ENCODE measurements at places on chromosomes 3 and 15. TPM values are rescaled to one million over a fixed set of nuclear protein-coding genes. Genes with fewer than 3 reads are reported as not detected.

Gene CHST2
- total RNA-seq, result 6.8 TPM

Gene COL6A6
- 103 TPM for total RNA-seq

Gene CCRL2
- total RNA-seq, result 1.6 TPM

Gene AADACL2
- total RNA-seq, result not detected

Gene EXD1
- total RNA-seq, result not detected

Gene TMIE
- 1.0 TPM for total RNA-seq

Gene GOLGA8J
- total RNA-seq, result not detected

Gene KBTBD12
- 13.6 TPM for total RNA-seq

Gene PPP1R14D
- total RNA-seq, result not detected

Gene SKIL
- 32.4 TPM for total RNA-seq

Gene CRABP1
- 8.9 TPM for total RNA-seq

Gene CCR5
- 0.52 TPM for total RNA-seq

Gene IQCH
- total RNA-seq, result 3.1 TPM

Gene KBTBD8
- 3.1 TPM for total RNA-seq

Gene COLQ
- total RNA-seq, result 14.1 TPM

Gene FBXO22
- 9.9 TPM for total RNA-seq

Gene WDR72
- total RNA-seq, result under 0.01 TPM

Gene ITPR1
- 55.8 TPM for total RNA-seq

Gene ZNF662
- 11.0 TPM for total RNA-seq

Gene LMOD3
- total RNA-seq, result 31.8 TPM

Gene TMEM40
- under 0.01 TPM for total RNA-seq

Gene NRG4
- not detected for total RNA-seq

Gene ZBTB47
- 21.4 TPM for total RNA-seq

Gene PLA2G4E
- 0.52 TPM for total RNA-seq

Gene PTX3
- total RNA-seq, result 11.5 TPM

Gene CLDN16
- under 0.01 TPM for total RNA-seq

Gene ZBBX
- not detected for total RNA-seq

Gene CFAP20DC
- 1.6 TPM for total RNA-seq

Gene GRM2
- not detected for total RNA-seq

Gene GRIP2
- 8.9 TPM for total RNA-seq

Gene CTXND1
- 0.52 TPM for total RNA-seq

Gene IL20RB
- total RNA-seq, result 0.52 TPM

Gene CCR2
- total RNA-seq, result 3.7 TPM

Gene UBXN7
- total RNA-seq, result 26.1 TPM
